ENCODE measurements at places on chromosomes 2 and 18.

- no peak for DNase-seq
Observed at GRCh38 chr2:3125761-3126130, 251.9 kb downstream of the EIPR1 start.

DNA sequence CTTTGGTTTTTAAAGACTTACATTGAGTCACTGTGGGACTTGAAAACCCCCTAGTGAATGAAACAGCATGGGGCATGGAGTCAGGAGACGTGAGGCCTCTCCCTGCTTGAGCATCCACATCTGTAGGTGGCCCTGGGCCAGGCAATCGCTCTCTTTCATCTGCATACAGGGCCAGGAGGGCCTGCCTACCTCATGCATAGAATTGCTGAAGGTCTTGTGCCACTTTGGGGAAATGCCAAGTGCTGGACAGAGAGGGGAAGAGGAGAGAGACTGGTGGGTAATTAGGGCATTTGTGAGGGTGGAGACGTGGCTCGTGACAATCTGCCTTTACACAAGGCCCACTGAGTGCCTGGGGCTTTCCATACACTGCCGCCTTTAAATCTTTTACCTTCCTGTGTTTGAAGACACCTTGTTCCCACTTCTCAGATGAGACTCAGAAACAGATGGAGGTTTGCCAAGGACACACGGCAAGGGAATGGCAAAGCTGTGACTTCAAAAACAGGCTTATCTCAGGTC lies 322.2 kb upstream of the HS6ST1 start:
- DNase-seq, result no peak

GRCh38 chr2:102012061-102012614 lies 20.4 kb downstream of the IL1R2 start:
- no peak for DNase-seq

- no peak for DNase-seq
Observed at GRCh38 chr2:201203916-201204654, 21.1 kb downstream of the CASP10 start.

DNA sequence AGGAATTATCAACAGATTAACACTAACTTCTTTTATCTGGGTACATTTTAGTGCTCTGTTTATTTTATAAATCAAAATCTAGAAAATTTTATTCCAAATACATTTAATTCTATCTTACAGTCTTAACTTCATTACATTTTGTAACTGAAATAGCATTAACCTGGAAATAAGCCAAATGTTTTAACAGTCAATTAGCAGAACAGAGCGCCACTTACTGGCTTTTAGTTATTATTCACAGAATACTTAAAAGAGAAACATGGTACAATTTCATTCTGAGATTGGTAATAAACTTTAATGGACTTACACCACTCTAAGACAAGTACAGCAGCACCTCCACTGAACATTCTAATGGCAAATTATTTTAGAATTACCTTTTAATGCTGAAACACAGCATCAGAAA lies 38.6 kb downstream of the SS18 start:
- DNase-seq, result no peak

- DNase-seq, result no peak
Observed at GRCh38 chr18:75656563-75657247, 229.2 kb upstream of the SMIM21 start.

GRCh38 chr18:23401400-23402347 lies 51.4 kb upstream of the RIOK3 start:
- DNase-seq, result no peak

GRCh38 chr18:13379930-13380690 lies 161.6 kb downstream of the LDLRAD4 start:
- no peak for DNase-seq

GRCh38 chr2:81395746-81396145 lies 1091.2 kb upstream of the LRRTM1 start:
- no peak for DNase-seq

DNA sequence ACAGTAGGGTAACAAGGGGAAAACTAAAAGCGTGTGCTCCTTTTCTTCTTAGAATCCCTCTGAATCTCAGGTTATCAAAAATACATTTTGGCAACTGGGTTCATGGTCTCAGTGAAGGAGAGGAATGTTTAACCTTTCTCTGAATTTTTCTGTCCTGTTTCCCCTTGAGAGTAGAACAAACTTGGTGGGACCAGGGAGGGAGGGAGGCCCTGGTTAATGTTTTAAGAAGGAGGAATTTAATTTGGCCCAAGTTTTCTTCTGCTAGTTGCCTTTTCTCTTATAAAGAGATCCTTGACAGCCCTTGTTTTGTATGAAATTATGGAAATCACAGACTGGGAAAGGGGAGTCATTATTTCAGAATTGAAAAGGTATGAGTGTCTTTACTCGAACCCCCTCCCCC lies 12.2 kb upstream of the POU3F3 start:
- DNase-seq, result no peak

DNA sequence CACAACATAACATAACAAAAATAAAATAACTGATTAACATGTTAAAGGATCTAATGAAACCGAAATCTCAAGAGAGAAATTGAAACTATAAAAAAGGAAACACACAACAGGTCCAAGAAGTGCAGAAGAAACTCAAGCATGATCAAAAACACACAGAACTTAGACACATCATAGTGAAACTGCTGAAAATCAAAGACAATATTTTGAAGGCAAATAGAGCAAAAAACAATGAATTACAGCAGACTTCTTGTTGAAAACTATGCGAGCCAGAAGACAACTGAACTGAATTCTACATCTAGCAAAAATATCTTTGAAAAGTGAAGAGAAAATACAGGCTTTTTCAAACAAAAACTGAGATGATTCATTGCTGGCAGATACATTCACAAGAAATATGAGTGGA lies 61.3 kb downstream of the UGP2 start:
- DNase-seq, result no peak
